ENCODE measurements at places on chromosomes 12 and 14. TPM values are rescaled to one million over a fixed set of nuclear protein-coding genes. Genes with fewer than 3 reads are reported as not detected.

TPH2 gene
- not detected for total RNA-seq

PALS1 gene
- 18.0 TPM for total RNA-seq

C14orf180 gene
- 5.9 TPM for total RNA-seq

ENTPD5 gene
- total RNA-seq = 12.2 TPM

STAB2 gene
- 1.2 TPM for total RNA-seq

TC2N gene
- 12.7 TPM for total RNA-seq

KRT74 gene
- not detected for total RNA-seq

ALDH2 gene
- 96.9 TPM for total RNA-seq

POTEG gene
- not detected for total RNA-seq

TSHR gene
- 1.1 TPM for total RNA-seq

ADCY6 gene
- total RNA-seq = 31.6 TPM

SERPINA10 gene
- not detected for total RNA-seq

PMCH gene
- total RNA-seq = not detected

PLEKHA5 gene
- total RNA-seq = 27.4 TPM

MYL6B gene
- total RNA-seq = 32.9 TPM

SLC38A4 gene
- total RNA-seq = 1.0 TPM

DHH gene
- total RNA-seq = 2.7 TPM
